ENCODE measurements at places on chromosomes 4 and X. TPM values are rescaled to one million over a fixed set of nuclear protein-coding genes. Genes with fewer than 3 reads are reported as not detected.
A peak's percentile ranks its signal among the peaks of the same experiment; 100 is the strongest.

DNA sequence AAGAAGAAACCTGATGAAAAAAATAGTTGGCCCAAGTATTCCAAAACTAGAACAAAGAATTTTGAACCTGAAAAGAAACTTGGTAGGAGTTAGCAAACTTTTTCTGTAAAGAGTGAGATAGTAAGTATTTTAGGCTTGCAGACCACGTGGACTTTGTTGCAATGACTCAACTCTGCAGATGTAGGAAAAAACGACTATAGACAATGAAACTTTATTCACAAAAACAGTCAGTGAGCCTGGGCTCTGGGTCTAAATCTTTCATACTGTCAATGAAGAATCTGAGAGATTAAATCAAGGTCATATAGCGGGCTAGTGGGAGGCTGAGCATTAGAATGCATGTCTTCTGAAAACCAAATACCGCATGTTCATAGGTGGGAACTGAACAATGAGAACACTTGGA is 23.0 kb downstream of the SH3D19 start:
- peak; percentile 17 for DNase-seq

DNA sequence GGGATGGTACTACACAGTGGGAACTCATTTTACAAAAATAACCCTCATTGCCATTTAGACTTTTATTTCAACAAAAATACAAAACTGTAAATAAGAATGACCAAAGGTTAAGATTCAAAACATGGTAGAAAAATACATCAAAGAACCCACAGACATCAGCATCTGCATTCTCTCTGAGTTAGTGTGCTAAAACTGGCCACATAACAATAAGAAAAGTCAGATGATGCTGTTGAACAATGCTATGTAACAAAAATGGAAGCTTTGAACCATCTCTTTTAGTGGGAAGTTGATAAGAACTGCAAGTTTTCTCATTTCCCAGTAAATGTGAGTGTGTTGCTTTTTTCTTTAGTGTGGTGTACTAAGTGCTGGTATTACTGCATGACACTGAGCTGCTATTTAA is 888.4 kb upstream of the EPHA5 start:
- peak; percentile 53 for DNase-seq

DNA sequence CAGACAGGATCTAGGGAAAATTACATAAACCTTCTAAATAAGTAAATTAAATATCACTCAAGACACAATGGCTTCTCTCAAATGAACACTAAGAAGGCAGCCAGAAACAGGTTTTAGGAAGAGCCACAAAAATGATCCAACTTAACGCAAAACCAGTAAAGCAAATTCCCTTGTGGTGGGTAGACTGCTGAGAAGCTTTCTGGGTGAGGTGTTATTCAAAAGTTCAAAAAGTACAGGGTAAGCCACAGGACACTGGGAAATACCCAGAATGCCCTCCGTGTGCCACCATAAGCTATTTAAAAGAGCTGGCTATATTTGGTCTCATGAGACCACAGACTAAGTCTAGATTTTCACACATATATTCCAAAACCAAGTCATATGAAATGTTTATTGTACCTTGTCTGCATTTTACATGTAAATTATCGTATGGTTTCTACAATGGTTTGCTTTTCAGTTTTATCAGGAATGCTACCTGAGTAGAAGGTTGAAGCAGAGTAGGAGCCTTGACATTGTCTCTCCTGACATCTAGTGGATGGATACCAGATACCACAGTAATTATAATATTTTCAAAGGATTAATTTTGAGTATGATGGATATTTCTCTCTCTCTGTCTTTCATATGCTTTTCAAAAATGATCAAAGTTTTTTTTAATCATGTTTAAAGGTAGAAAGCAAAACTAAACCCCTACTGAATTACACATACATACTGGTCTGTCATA is 109.3 kb upstream of the KLHL13 start:
- no peak for DNase-seq

DNA sequence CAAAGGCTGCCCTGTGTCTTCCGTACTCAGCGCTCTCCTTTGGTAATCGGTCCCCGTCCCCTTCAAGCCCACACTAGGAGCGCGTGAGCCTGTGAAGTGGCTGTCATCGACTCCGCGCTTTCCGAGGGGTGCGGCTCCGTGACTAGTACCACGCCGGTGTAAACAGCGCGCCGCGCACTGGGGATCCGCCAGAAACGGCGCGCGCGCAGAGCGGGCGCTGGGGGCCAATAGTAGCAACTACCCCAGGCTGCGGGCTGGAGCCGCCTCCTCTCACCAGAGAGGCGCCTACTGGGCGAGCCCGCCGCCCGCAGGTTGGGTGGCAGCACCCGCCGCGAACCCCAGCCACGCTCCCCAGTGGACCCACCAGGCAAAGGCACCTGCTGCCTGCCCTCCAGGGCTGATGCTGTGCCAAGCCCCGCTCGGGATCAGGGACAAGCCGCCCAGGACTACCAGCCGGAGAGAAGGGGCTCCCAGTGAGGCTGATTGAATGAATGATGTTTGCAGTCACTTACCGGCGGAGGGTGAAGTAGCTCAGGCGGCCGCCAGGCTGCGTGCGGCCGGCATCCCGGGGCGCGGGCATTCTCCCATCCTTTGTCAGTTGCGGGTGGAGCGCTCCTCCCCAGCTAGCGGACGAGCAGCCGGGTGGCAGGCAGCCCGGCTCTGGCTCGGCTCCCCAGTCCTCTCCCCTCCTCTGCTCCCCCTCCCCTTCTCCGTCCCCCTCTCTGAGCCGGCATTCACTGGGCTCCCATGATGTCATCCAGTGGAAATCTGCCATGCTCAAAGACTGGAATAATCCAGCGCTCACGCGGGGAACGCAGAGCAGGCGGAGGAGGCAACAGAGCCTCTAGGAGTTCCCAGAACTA is 370.3 kb upstream of the SMIM31 start:
- no peak for DNase-seq

- no peak for DNase-seq
These were observed 63.4 kb upstream of the KLF3 start for GRCh38 chr4:38600575-38600974.

DNA sequence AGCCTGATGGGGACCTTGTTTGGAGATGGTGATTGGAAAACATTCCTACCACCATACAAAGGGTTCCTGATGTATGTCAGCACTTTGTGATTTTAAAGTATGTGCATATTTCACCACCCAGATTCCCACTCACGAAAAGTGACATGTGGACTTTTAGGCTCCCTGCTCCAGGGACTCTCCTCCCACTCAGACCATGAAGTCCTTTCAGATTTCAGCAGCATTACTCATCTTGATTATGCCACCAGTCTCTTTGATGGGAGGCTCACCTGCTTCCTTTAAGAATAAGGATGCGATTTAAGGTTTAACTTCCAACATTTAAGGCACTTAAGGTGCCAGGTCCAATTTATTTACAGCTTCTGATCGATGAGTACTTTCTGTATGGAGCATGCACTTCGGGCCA is 204.4 kb downstream of the PPARGC1A start:
- no peak for DNase-seq

- DNase-seq: no peak
These were observed 57.5 kb downstream of the FAM13A start for GRCh38 chr4:88999392-88999930.

- DNase-seq: peak; percentile 1
These were observed 136.5 kb downstream of the RNF150 start for GRCh38 chr4:140996766-140997165.

DNA sequence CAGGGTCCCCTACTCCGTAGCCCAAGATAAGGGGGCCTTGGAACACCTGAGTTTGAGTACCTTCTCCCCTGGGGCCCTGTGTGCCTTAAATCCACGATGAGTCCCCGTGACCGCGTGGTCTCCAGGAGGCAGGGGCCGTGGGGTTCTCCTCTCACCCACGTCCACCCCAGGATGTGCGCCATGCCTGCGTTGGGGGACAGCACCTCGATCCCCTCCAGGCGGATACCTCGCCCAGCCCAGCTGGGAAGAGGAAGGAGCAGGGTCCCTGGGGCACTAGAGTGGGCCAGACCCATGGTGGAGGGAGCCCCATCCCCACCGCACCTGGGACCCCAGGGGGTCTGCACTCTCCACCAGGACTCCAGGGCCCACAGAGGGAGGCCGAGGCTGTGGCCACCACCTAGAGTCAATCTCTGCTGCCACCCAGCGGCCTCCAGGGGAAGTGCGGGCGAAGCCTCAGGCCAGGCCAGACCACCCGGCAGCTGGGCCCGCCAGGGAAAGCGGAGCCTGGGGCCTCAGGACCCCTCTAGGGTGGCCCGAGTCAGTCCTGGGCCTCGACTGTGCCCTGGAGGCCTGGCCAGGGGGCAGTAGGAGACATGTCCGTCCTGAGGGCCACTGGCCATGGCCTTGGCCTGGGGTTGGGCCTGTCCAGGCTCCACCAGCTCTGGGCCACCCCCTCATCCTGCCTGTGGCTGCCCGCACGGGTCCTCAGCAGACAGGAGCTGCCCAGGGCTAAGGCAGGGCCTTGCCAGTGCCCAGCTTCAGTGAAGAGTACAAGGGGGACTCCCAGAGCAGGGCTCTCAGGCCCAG is 55.0 kb downstream of the FAM53A start:
- DNase-seq: peak; percentile 19

GRCh38 chr4:14403132-14403531 is 599.1 kb upstream of the CPEB2 start:
- no peak for DNase-seq

DNA sequence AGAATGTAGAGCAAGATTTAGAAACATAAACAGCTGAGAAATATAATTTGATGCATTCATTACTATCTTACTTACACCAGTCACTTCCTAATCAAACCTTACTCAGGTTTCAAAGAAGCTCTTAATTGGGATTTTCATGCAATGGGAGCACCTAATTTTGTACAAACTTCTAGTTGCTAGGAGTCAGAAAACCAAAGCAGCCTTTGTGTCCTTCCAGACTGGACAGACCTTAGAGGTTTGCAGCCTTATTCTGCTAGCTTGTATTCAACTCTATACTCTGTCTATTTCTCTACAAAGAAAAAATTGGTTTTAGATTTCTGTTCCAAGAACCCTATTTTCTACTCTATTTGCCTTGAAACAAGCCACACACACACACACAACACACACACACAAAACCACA is 19.4 kb downstream of the GABRA2 start:
- no peak for DNase-seq

DNA sequence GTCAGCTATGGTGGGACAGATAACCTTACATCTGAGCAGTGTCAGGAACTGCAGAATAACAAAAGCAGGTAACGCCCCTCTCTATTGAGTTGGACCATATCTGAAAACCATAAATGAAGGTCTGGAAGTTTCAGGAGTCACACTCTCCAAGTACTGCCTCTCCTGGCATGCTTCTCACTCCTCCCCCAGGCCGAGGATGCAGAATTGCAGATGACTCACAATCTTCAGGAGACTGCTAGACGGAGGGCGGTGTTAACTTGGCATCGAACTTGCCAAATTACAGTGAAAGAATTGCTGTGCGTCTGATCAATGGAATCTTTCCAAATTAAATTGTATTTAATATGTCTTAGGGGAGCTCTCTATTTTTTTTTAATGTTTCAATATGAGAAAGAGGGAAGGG is 67.1 kb upstream of the TRIM2 start:
- DNase-seq: peak; percentile 74

Gene CDKL2
- total RNA-seq: 2.9 TPM

- DNase-seq: peak; percentile 94
These were observed 1.2 kb downstream of the MSN start for GRCh38 chrX:65668377-65669310.

GRCh38 chr4:112813790-112814189 is 176.8 kb downstream of the LARP7 start:
- no peak for DNase-seq

Gene RASSF6
- total RNA-seq: under 0.01 TPM

DNA sequence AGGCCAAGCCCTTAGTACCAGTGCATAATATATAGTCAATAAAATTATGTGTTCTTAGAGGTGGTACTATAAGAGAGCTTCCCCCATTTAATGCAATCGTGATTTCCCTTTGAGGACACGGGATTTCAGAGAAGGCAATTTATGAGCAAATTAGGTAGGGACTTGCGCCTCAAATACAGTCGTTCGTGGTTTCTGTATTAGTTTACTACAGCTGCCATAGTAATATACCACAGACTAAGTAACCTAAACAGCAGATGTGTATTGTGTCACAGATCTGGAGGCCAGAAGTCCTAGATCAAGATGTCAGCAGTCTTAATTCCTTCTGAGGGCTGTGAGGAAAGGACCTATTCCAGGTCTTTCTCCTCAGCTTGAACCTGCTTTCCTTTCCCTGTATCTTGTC is 1.5 kb upstream of the PUDP start:
- DNase-seq: no peak

GRCh38 chr4:128394778-128395177 is 107.2 kb upstream of the PGRMC2 start:
- peak; percentile 55 for DNase-seq

Gene NAA11
- 0.36 TPM for total RNA-seq

- no peak for DNase-seq
These were observed 87.3 kb downstream of the CFAP299 start for GRCh38 chr4:80422727-80423404.

DNA sequence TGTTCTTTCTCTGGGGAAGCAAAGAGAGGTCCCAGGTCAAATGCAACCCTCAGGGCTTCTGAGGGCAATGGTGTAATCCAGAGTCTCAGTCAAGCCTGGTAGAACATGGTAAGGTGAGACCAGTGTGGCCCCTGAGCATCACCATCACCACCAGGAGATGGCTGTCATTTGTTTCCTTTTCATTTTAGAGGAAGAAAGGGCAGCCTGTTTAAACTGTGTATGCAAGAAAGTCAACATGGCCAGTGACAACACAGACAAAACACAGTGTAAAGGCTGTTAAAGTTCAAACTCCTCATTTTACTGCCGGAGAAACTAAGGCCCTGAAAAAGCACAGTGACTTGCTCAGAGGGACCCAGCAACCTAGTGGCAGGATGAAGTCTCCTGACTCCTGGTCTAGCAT is 2.0 kb upstream of the EDA start:
- DNase-seq: no peak

DNA sequence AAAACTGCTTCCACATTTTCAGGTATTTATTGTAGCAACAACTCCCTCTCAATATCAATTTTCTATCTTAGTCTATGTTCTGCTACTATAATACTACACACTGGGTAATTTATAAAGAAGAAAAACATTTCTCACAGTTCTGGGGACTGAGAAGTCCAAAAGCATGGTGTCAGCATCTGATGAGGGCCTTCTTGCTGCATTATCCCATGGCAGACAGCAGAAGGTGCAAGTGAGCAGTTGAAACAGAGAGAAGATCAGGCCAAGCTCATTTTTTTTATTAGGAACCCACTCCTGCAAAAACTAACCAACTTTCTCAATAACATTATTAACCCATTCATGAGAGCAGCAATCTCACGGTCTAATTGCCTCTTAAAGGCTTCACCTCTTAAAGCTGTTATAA is 376.0 kb downstream of the RAB28 start:
- no peak for DNase-seq

GRCh38 chr4:111813555-111814140 is 331.6 kb upstream of the FAM241A start:
- no peak for DNase-seq

GRCh38 chr4:55169352-55169961 is 44.1 kb upstream of the KDR start:
- no peak for DNase-seq
